ENCODE measurements at places on chromosomes 3 and 15.

DNA sequence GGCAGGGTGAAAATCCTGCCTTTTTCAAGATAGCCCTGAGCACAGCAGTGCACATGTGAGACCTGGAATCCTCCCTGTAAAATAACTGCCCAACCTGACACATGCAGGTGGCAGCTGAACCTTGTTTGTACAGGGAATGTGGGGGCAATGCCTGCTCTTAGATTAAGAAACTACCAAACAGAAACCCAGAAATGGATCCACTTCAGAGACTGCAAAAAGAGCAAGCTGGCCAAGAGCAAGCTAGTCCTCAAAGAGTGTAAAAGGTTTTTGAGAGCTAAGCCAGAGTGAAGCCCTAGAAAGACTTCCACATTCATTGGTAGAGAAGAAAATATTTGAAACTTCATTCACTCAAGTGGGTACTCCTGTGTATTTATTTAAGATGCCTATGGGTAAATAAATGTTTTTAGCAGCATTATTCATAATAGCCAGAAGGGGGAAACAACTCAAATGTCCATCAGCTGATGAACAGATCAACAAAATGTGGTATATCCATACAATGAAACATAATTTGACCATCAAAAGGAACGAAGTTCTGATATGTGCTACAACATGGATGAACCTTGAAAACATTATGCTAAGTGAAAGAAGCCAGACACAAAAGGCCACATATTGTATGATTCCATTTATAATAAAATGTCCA lies 96.0 kb upstream of the TSC22D2 start:
- no peak for DNase-seq

GRCh38 chr15:100060276-100060926 lies 281.4 kb downstream of the ADAMTS17 start:
- DNase-seq = no peak

- DNase-seq = no peak
Measured at GRCh38 chr3:61250784-61251173, 473 bp downstream of the FHIT start.

- no peak for DNase-seq
Measured at GRCh38 chr3:20105513-20106280, 65.5 kb downstream of the KAT2B start.

DNA sequence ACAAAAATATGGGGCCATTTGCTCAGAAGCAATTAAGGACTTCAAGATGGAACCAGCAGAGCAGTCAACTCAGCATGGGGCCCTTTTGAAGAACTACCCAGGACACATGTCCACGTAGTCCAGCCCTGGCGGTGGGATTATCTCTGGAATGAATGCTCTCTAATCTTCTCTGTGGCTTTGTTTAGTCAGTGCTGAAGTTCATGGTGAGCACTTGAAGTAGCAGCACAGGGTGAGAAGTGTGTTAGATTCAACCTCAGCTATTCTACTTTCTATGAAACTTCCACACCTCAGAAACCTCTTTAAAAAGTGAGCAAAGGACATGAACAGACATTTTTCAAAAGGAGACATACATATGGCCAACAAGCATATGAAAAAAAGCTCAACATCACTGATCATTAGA lies 74.4 kb downstream of the THRB start:
- no peak for DNase-seq

DNA sequence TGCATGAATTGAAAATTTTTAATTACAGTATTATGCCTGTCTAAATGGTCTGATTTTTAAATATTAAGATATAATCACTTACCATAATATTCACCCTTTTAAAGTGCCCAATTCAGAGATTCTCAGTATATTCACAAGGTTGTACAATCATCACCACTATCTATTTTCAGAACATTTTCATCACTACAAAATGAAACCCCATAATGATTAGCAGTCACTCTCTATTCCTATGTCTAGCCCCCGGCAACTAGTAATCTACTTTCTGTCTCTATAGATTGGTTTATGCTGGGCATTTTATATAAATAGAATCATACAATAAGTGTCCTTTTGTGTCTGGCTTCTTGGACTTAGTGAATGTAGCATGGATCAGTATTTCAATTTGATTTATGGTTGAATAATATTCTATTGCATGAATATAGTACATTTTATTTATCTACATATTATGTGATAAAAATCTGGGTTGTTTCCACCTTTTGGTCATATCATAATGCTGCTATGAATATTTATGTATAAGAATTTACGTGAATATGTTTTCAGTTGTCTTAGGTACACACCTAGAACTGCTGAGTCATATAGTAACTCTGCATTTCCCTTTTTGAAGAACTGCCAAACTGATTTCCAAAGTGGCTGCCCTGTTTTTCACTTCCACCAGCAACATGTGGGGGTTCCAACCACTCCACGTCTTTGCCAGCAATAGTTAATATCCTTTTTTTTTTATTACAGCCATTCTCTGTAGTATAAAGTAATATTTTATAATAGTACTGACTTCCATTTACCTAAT lies 485.7 kb upstream of the ZNF385D start:
- no peak for DNase-seq

- no peak for DNase-seq
Measured at GRCh38 chr3:195032106-195032759, 238.7 kb downstream of the XXYLT1 start.

DNA sequence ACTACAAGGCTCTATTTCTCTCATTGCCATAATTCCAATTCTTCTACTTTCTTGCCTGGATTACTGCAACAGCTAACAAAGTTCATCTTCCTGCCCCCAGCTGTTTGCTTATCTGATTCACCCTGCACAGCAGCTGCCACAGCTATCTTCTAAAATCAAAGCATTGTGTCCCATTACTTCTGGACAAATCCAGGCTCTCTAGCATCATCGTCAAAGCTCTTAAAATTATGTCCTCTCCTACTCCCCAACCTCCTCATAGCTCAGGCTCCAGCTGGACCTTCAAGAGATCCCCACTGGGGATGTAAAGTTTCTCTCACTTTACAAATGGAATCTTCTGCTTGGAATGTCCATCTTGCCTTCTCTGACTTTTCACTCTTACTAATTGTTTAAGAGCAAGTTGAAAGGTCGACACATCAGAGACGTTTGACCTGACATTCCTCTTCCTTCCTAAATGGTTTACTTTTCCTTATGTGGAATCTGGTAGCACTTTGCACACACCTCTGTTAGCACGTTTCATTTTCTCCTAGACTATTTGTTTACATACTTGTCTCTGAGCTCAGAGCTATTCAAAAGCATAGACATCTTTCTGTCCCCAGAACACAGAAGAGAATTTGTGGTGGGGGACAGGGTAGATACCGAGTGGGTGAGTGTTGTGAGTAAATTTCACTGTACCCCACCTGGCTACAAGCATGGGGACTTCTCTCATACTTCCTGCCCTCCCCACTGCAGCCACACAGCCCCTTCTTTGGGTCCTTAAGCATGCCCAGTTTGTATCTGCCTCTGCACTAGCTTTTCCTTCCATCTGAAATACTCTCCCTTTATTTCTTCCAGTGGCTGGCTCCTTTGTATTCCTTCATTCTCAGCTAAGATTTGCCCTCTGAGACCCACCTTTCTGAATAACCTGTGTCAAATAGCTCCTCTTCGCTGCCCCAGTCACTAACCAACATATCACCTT lies 77.9 kb downstream of the SERPINI1 start:
- DNase-seq = no peak

DNA sequence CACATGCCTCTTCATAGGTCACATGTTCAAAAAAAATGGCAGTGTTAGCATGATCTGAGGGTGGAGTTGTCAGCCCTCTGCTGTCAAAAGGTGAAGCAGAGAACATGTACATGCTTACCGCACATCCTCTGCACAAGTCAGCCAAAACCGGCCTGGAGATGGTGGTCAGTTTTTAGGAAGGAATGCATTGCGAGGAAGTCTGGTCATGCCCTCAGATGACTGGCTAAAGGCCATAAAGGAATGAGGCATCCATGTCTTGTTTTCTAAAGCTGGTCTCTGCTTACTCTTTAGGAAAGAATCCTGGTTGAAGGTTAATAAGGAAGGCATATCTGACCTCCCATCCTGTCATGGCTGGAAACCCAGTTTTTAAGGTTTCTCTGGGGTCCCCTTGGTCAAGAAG lies 292.0 kb upstream of the CCDC54 start:
- DNase-seq = no peak

DNA sequence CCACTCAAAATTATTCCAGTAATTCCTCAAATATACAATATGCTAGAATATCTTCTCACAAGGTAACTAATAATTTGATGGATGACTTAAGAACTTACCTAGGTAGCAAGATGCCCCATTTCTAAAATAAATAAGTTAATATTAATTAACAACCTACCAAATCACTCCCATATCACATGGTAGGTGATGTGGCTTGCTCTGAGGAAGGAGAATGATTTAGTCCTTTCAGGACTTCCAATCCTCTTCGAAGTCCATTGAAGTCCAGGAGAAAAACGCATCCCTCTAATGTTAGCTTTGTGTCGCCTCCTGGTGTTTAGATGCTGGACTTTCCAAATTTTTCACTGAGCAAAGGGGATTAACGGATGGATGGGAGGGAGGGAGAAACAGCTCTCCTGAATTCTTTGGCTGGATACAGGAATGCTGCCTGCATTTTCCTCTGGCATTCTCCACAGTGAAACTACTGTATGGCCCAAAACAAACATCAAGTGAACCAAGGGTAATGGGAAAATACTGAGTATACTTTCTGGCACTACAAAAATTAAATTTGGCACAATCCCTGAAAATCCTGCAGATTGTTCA lies 58.6 kb downstream of the PRICKLE2 start:
- DNase-seq = no peak

DNA sequence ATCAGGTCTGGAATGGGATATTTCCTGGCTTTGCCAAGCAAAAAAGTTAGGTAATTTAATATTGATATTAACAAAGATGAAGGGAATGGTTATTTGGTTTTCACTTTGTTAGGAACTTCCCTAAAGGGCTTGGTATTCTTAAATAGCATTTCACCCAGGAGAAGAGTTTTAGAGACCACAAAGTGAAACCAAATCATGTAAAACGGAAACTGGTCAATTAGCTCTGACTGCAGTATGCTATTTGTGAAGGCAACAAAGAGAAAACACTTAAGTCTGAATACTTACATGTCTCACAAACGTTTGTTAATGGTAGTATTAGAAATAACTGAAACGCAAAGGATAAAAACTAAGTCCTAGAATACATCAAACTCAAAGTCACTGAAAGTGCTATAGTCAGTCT lies 32.4 kb upstream of the SETMAR start:
- DNase-seq = no peak

GRCh38 chr3:56689303-56689702 lies 6.2 kb upstream of the TASOR start:
- DNase-seq = no peak

DNA sequence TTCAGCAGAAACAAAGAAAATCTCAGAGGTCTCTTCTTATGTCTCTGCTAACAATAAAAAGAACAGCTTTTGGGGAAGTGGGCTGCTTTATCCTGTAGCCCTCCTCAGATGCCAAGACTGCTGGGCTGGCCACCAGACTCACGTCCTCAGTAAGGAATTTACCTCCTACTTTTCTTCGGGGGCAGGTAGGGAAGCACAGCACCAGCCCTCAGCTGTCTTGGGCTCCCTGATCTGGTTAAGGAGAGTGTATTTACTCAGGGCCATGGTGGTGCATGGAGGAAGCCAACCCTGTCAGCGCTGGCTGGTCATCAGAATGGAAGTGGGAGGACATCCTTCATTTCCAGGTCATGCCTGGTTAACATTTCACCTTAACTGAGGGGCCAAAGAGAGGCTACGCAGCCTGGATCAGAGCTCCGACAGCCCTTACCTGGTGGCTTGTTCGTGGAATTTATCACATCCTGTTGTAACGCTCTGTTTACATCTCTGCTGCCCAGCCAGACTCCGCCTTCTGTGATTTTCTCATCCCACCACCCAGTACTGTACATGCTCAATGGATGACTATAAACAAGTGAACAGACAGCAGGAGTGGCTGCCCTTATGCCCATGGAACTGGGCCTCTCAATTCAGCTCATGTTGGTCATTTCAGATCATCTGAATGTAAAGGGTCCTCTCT lies 108.3 kb downstream of the IGF2BP2 start:
- DNase-seq = no peak

DNA sequence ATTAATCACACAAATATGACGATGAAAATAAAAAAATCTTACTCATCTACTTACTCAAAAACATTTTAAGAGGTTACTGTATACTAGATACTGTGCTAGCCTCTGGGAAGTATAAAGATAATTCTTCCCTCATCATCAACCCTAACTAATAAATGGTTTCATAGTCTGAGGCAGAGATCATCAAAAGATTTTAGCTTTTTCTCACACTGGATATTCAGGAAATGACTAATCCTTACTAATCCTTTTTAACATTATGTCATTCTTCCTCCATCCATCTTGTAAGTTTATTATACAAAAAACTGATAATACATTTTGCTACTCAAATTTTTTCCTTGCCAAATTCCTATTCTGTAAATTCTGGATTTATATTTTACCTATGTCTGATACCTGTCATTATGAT lies 29.7 kb downstream of the ACAD11 start:
- no peak for DNase-seq

GRCh38 chr3:129608087-129608935 lies 1.8 kb upstream of the PLXND1 start:
- DNase-seq = no peak

DNA sequence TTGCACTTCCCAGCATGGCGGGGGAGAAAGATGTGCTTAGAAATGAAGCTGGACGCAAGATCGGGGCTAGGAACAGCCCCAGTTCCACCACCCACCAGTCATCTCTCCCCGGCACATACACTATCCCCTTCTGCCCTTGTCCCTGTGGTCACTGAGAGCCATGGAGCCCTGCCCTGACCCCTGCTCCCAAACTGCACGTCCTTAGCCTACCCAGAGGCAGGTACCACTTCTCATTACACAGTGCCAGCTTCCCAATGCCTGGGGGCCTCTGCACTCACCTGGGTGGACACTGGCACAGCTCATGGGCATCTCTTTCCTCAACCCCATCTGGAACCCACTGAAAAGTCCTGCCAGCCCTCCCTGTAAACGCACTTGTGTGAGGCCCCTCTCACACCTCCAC lies 139.3 kb upstream of the PRR20G start:
- DNase-seq = no peak

DNA sequence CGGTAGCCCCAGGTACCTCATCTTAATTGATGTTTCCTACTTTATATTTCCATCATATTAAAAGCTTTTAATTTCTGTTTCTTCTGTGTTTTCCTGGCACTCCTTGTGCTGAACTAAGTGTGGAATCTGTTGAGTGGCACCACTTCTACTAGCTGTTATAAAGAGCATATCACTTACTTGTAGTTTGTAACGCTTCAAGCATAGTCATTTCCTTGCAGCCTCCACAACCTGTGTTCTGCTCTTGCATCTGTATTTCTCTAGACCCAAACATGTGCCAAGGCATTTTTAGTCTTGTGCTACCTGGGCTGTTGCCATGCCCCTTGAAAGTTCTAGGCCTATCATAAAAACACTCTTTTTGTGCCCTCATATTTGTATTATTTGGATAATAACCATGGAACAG lies 16.0 kb downstream of the ZNF654 start:
- no peak for DNase-seq

DNA sequence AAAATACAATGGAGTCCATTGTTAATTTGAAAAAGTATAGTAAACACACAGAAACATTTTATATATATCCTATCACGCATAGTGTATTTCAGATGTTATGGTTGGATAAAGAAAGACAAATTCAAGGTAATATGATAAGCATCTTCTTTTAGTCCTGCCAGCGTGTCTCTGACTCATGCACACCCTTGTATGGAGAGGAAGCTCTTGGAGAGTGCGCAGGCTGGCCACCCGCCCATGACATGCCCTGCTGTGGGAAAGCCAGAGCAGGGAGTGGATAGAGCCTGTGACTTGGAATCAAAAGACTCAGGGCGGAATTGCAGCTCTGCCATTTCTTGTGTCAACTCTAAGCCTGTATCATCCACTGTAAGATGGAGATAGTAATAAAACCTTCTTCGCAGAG lies 23.0 kb upstream of the COPG1 start:
- no peak for DNase-seq

GRCh38 chr3:68220832-68221231 lies 566.4 kb upstream of the SUCLG2 start:
- no peak for DNase-seq

Measured in activated naive CD4-positive, alpha-beta T cell (primary cell).